Activated gamma-delta T cell treated with anti-CD3 and anti-CD28 coated beads, Interleukin-2, amount 50 U/mL, for 16 hours (primary cell): ENCODE measurements at places on chromosomes 2 and 18.

- no peak for DNase-seq
These were observed 208.0 kb downstream of the ZFP36L2 start for GRCh38 chr2:43018179-43019024.

GRCh38 chr18:7666195-7666776 is 99.2 kb downstream of the PTPRM start:
- no peak for DNase-seq

DNA sequence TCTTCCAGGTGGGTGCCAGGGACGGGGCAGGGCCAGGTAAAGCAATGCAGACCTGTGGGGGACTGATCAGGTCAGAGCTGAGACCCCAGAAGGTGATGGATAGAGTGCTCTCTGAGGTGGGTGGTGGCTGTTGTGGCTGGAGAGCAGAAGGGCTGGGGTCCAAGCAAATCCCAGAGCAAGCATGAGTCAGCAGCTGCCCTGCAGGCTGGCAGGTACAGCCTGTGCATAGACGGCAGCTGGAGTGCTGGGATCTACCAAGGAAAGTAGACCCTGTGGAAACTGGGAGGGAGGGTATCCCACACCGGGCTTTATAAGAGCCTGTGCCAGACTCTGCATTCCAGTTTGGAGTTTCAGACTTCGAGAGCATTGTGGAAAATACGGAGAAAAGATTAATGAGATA is 663 bp downstream of the TRIM54 start:
- no peak for DNase-seq

GRCh38 chr2:239462671-239463506 is 62.1 kb upstream of the HDAC4 start:
- no peak for DNase-seq

GRCh38 chr2:238456970-238457926 is 30.5 kb downstream of the ASB1 start:
- DNase-seq: no peak

- no peak for DNase-seq
These were observed 49.7 kb upstream of the SIGLEC15 start for GRCh38 chr18:45775743-45776142.

DNA sequence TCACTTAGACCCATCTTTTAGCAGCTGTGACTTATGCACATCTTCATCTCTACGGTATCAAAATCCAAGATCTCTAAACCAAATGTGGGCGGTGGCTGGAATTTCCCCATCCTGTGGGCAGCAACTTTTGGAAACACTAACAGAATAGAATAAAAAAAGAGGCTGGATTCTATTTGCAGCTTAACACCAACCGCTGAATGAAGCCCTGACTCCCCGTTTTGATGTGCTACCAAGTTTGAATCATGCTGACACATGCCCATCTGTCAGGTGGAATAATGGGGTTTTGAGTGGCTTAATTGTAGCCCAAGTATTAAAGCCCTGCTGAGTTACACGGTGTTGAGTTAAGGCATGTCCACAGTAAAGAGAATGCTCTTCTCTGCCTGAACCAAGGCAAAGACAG is 165.2 kb downstream of the MTCL1 start:
- DNase-seq: no peak

GRCh38 chr2:143524559-143525401 is 395.6 kb downstream of the ARHGAP15 start:
- DNase-seq: no peak

DNA sequence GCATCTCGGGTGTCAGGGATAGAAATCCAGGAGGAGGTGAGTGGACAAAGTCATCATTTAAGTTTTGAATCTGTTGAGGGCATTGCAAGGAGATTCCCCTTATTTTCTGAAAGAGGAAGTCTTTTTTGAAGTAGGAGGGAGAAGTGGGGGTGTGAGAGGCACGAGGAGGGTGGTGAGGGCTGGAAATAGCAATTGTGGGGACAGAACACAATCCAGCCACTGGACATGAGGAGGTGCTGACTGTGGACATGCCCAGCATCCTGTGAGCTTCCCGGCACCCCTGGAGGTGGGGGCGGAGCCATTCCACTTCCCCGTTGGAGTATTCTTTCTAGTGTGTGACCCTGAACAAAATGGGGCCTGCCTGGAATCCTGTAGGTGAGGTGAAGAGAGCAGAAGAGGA is 310.7 kb upstream of the EPAS1 start:
- no peak for DNase-seq

DNA sequence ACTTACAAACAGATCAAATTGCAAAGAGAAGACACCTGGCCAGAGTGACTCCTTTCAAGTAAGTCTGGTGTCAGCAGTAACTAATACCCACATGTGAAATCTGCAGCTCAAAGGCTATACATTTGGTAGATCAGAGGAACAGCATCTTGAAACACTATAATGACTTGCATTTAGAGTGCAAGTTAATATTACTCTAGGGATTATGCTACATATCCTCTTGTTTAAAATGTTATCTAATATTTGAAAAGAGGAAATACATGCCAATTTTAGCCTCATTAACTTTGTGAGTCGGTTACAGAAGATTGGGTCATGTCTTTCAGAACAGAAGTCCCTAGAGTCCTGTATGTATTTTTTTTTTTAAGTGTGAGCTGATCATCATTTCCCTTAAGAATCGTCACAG is 15.2 kb downstream of the LANCL1 start:
- DNase-seq: no peak

- no peak for DNase-seq
These were observed 34.8 kb upstream of the IMP4 start for GRCh38 chr2:130307850-130308249.

DNA sequence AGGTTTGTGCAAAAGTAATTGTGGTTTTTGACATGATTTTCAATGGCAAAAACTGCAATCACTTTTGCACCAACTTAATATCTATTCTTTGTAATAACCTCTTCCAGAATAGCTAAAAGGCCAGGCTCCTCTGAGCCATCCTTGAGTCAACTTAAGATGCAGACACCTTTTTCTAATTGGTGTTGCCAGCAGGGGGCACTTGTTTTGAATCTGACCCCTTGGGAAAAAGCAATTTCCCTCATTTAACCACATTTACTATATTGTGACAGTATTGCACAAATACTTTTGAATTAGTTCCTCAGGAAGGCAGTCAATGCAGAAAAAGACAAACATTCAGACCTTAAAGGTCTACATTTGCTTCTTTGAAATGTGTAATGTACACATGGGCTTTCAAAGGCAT is 78.6 kb upstream of the GALNT5 start:
- no peak for DNase-seq

DNA sequence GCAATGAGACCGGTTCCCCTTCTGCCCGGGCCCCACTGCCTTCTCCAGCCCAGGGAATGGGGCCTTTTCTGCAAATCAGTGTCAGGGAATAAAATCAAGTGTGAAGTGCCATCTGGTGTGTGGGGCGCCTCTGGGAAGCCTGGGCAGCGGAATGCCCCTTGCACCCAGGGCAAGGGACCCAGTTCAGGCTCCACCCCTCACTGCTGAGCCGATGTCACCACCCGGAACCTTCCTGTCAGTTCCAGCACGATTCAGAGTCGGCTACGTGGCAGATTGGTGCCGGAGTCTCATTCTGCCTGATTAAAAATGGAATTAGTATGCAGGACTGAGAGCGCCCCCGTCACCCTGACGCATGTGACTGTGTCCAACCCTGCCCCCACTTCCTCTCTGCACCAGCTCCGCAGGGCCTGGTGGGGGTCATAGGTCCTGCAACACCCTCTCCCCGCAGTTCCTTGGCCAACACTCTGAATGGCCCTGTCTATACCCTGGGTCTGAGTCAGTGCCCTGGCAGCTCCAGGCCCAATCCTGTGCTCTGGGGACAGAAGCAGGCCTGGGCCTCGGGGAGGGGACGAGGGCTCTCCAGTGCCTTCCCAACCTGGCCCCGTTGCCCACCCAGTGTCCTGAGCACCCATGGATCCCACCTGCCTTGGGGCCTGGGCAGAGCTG is 8.2 kb upstream of the ALPI start:
- DNase-seq: no peak

DNA sequence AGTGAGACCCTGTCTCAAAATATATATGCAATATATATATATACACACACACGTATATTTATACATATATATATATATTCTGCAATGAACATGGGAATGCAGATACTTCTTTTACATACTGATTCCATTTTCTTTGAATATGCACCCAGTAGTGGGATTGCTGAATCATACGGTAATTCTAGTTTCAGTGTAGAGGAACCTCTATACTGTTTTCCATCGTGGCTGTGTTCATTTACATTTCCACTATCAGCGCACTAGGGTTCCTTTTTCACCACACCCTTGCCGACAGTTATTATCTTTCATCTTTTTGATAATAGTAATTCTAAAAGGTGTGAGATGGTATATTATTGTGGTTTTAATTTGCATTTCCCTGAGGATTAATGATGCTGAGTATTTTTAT is 52.3 kb upstream of the SLC39A10 start:
- no peak for DNase-seq

DNA sequence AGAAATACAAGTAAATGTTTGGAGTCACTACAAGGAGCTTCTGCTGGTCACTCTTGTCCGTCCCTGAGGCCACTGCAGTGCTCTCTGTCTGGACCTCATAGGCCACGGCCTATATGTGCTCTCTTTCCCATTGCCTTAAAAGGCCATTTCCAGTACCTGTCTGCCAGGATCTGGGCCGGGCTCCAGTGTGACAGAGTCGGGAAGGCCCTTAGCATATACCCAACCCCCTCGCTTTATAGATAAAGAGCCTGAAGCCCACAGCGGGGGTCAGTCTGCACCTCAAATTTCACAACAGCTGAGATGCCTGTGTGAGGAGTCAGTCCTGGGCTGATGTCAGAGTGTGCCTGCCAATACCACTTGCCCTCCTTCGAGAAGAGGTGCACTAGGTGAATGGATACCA is 39.9 kb downstream of the ADD2 start:
- no peak for DNase-seq

- DNase-seq: no peak
These were observed 82.8 kb upstream of the CCBE1 start for GRCh38 chr18:59779979-59780378.

GRCh38 chr2:191835539-191836350 is 11.1 kb downstream of the CAVIN2 start:
- no peak for DNase-seq

DNA sequence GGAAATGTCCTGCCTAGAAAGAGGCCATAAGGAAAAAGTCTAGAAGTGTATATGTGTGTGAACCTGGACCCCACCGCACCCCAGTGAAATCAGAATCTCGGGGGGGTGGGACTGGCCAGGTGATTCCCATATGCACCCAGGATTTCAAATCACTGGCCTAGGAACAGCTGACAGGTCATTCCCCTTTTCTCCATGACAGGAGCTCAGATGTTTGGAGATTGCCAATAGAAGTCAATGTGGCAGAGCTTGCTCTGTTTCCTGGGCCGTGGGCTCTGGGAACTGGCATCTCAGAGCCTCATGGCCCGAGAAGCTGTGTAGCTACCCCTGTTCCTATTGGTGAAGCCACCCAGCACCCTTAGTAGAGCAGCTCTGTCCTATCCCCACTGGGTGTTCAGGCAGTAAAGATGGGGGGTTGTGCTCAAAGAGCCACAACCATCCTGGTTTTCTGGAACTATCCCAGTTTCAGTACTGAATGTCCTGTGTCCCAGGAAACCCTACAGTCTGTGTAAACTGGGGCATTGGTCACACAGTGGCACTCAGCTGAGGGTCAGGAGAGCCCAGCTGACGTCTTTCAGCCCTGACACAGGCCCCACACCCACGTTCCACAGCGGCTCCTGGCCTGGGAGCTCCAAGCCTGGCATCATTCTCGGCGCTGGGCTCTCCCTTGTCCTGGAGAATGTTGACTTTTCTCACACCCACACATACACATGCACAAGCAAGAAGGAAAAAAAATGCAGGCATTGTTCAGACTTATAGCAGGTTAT is 18.9 kb downstream of the GNLY start:
- no peak for DNase-seq

GRCh38 chr18:10688766-10689165 is 162.9 kb downstream of the NAPG start:
- no peak for DNase-seq

DNA sequence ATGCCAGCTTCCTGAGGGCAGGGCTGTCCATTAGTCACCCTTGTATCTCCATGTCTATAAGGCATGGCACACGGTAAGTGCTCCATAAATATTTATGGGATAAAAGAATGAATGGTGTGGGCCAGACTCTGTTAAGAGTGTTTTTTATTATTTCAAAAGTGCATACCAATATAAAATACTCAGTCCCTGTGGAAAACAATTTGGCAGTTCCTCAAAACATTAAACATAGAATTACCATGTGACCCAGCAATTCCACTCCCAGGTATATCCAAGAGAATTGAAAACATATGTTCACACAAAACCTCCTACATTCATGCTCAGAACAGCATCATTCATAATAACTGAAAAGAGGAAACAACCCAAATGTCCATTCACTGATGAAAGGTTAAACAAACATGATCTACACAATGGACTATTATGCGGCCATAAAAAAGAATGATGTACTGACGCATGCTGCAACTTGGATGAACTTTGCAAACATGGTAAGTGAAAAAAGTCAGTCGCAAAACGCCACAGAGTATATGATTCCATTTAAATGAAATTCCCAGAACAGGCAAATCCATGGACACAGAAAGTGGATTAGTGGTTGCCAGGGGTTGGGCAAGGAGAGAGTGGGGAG is 69.1 kb upstream of the TCF7L1 start:
- DNase-seq: no peak

DNA sequence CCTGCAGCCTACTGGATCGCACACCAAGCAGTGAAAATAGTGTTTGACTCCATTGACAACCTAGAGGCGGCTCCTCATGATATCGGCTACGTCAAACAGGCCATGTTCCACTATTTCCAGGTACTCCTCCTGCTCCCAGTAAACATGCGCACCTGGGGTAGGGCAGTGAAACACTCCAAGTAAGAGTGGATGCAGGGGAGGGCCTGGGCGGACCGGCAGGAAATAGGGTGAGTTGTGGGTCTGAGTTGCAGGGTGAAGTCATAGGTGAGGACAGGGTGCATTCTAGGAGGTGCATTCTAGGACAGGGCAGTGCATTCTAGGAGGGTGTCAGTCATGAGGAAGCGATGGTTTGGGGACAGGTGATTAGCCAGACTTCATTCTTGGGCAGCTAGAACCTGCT is 5.0 kb downstream of the NAGK start:
- no peak for DNase-seq

- DNase-seq: no peak
These were observed 2.0 kb downstream of the SMAD2 start for GRCh38 chr18:47928466-47928865.

DNA sequence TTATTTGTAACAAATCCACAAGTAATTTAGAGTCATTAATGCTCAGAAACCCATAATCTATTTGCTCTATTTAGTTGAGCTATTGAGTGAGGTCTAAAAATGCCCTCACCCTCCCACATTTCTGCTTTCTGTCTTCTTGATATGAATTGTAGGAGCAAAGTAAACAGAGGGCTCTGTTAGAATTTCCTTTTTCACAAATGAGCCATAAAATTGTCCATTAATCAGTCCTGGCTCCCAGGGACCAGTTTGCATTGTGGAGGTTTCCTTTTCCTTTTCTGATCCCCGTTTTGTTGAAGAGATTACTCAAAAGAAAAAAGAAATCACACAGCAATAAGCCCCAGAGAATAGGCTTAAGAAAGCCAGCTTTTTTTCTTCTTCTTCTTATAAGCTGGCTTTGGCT is 476.7 kb downstream of the EPHA4 start:
- no peak for DNase-seq
